ENCODE measurements at places on chromosomes 7 and 10.

DNA sequence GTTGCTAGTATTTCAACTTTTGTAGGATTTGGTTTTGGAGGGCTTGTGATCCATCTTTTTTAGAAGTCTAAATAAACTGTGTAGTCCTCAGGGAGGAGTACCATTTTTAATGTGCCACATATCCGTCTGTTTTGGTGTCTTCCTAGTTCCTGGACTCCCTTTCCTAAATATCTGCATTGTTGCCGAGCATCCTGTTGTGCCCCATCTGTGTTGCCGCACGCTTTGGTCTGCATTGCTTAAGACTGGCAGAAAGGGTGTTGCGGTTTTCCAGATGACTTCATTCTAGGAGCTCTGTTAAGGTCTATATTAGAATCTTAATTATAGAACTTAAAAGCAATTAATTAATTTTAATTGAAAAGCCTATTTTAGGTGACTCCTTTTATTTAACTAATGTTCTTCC lies 49.4 kb downstream of the RBM33 start:
- no peak for DNase-seq

- no peak for DNase-seq
Measured at GRCh38 chr10:91591797-91592174, 41.1 kb downstream of the PPP1R3C start.

DNA sequence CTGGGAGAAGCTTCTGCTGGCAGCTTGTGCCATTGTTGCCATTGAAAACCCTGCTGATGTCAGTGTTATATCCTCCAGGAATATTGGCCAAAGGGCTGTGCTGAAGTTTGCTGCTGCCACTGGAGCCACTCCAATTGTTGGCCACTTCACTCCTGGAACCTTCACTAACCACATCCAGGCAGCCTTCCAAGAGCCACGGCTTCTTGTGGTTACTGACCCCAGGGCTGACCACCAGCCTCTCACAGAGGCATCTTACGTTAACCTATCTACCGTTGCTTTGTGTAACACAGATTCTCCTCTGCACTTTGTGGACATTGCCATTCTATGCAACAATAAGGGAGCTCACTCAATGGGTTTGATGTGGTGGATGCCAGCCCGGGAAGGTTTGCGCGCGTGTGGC lies 220.7 kb downstream of the ADK start:
- no peak for DNase-seq

DNA sequence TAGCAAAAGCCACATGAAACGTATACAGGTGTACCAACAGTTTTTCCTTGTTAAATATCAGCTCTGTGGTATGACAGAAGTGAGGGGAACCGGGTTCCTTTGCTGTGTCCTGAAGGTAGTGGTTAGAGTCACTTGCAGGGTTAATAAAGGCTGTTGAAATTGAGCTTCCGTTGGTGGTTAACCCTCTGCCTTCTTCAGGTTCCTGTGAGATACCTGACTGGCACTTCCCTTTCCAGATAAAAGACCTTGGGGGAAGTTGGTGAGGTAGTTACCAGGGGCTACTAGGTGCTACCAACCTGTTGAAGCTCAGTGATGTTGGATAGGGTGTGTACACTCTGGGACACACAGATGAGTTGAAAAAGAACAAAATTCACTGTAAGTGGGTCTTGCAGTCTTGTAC lies 384.1 kb downstream of the GATA3 start:
- no peak for DNase-seq

DNA sequence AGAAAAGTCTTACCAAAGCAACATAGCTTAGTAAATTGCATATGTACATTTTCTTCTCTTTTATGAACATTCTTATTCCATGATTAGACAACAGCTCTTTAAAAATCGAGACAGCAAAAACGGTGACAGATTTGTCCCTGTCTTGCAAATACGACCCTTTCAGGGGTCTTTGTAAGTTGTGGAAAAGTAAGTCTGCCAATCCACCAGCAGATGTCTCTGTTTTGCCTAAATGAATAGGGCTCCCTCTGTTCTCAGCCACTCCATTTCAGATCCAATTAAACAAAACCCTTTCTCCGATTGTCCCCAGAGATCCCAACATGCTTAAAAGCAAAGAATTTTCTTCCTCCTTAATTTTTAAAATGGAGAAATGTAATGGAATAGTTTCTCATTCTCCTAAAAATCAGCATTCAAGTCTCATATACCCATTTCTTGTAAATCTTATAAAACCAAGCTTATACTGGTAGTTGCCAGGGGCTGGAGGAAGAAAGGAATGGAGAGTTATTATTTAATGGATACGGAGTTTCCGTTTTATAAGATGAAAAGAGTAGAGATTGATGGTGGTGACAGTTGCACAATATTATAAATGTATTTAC lies 61.0 kb upstream of the NFE2L3 start:
- DNase-seq = no peak

DNA sequence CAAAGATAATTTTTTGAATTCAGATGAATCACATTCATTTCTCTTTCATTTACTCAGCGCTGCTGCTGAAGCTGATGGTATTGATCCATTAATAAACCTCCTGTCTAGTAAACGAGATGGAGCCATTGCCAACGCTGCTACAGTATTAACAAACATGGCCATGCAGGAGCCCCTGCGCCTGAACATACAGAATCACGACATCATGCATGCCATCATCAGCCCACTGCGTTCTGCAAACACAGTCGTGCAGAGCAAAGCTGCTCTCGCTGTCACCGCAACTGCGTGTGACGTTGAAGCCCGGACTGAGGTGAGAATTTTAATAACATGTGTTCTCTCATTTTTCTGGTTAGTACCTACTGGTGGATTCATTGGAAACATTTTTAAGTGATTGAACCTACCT lies 70.2 kb downstream of the ARMC3 start:
- no peak for DNase-seq
